ENCODE measurements at places on chromosomes 6 and 20.

DNA sequence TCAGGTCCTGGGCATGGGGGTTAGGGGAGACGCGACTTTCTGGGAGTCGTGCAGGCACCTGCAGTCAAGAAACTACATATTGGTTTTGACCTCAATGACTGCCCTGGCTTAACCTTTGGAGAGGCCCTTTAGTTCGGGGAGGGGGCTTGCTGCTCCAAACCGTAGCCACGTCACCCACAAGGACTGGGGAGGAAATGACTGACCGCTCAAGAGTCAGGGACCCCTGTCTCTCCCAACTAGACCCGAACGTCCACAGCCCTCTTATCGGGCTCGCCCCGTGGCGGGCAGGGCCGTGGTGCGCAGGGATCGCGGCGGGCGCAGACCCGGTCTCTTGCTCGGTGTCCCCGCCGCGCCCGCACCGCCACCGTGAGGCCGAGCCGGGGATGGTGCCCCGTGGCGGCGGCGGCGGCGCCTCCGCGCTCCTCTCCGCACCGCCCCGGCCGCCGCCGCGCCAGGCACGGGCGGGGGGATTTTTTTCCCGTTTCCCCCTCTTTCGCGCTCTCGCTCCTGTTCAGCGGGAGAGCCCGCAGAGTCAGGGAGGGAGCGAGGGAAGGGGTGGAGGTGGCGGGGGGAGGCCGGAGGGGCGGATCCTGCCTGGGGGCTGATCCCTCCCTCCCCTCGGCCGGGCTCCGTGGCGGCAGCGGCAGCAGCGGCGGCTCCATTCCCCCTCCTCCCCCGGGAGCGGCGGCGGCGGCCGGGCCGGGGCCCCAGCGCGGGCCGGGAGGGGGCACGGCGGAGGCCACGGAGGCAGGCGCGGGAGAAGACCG, at the start of gene BRPF3:
BRPF3 (plus strand) TSS at position 632 of the 767 bp plus-strand sequence. CDS start 3,579 bp downstream, outside the sequence.
- peak; percentile 95 for DNase-seq

DNA sequence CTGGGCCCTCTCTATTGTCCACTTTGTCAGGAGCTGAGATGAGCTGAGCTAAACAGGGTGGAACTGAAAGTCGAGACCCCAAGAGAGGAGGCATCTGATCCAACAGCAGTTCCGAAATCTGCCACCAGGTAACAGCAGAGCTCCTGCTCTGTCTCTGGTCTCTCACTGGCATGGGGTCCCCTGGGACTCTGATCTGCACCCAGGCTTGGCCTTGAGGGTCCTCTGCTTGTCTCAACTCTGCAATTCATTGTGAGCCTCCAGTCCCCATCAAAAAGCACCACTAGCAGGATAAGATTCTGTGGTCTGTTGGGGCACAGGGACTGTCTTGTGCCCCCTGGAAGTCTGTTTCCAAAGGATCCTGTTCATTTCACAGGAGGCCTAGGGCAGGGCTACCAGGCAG, 62.5 kb upstream of the TOP1 start:
- DNase-seq, result no peak

DNA sequence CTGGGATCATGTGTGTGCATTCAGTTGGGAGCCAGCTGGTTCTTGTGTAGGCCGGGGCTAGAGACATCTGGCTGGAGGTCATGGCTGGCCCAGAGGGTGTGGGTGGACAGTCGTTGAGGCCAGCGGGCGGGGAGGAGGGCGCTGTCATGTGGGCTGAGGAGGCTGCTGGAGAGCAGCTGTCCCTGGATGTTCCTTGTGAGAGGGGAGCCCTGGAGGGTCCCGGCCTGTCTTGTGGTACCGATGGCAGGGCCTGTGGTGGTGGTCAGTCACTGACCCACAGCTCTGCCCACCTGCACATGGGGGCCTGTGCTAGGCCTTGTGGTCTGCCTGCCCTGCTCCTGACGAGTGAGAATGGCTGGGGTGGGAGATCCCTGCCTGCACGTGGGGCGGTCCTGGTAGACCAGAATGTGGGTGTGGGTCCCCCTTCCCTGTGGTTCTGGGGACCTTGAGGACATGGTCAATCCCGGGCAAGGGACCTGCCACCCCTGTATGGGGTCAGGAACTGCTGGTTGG, 1.9 kb upstream of the C20orf204 start:
- DNase-seq, result peak; percentile 21

DNA sequence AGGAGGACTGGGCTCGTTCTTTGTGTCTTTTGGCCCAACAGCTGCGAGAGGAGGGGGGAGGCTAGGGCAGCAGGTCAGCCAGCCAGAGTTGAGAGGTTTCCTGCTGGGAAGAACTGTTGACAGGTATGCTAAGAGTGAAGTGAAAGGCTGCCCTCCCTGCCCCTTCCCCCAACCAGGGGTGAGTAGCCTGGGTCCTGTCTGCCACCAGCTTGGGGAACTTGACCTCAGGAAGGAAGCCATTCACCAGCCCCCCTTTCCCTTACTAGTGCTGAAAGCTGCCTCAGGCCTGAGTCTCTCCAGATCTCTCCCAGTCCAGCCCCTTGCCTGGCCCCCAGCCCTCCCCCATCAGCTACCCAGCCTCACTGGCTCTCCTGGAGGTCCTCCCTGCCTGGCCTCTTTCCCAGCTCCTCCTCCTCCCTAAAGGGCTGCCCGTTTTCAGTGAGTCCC, 20.7 kb upstream of the ZNF76 start:
- DNase-seq, result no peak

GRCh38 chr6:151627689-151628444, 134.1 kb downstream of the CCDC170 start:
- no peak for DNase-seq

- DNase-seq, result no peak
Observed at GRCh38 chr6:127225497-127225896, 41.2 kb upstream of the RNF146 start.

DNA sequence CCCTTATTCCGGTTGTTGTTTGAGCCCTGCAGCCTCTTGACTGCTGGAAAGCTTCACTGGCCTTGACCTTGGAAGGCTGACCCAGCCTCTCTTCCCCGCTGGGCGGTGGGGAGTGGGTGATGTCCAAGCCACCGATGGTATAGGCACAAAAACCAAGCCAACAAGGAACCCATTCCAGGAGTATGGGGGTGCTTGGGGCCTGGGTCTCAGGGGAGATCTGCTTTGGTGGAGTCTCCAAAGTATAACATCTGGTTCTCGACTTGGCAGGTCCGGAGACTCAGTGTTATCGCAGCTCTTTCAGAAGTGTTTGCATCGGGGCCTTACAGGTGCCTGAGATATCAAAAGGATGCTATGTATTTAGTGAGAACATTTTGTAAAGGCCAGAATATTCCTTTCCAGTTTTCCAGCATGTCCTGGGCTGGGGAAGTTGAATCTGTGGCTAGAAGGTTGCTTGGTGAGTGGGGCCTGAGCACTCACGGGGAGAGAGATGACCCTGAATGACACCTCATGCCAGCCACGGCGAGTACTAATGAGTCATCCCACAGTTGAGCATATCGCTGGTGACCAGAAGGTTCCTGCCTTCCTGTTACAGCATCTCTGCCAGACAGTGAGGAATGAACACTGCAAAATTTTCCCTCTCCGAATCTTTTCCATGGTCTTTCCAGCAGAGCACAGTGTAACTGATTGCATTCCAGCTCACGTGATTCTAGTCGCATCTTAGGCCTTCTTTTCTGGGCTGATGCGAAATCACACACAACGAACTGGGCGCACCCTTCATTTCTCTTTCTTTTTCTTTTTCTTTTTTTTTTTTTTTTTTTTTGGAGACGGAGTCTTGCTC, 133.9 kb downstream of the ZDHHC14 start:
- no peak for DNase-seq

GRCh38 chr20:50569864-50570836, 60.0 kb downstream of the PTPN1 start:
- peak; percentile 24 for DNase-seq

DNA sequence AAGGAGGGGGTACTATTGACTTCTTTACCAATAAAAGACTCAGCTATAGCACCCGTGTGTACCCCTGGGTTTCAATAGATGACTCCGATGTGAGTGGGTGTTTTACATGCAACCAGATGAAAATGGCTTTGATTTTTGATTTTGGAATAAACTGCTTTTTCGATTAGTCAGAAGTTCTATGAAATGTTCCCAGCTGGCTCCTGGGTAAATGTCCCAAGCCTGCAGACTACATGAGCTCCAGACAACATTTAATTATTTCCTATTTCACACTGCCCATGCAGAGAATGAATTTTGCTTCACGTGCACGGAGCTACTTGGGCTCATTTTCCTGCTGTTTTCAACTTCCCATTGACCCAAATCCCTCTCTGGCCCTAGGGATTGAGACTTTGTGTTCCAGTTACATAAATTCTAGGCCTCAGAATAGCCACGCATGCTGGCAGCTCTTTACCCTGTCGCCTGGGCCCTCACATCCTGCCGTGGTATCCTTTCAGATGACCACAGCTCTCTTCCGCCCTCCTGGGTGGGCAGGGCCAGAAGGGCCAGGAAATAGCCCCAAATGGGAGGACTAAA, 59.7 kb downstream of the GPR6 start:
- DNase-seq, result no peak

DNA sequence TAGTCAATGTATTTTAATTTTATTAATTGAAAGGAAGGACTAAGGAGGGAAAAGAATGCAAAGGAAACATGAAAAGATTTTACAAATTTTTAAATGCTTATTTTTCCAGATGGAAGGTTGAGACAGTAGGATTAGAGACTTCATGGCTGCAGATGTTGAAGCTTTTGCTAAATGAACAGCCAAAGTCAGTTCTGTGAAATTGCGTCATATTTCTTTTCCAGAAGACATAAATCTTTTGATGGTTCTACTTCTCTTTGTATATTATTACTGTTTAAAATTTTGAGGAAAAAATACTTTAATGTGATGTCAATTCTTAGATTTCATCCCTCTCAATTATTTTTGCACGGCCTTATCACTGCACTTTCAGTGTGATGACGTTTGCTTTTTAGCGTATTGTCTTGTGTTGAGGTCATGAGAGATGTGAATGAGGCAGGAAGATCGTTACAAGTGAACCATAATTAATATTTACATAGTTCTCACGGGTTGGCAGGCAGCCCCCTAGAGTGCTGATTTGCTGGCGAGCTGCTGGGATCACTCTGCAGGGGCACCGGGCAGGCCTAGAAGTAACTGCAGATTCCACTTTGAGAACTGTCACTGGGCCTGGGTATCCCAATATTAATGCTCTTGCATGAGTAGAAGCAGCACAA, 158.1 kb downstream of the TBXT start:
- DNase-seq, result no peak

GRCh38 chr20:49641683-49642656, 71.7 kb downstream of the B4GALT5 start:
- DNase-seq, result peak; percentile 58

DNA sequence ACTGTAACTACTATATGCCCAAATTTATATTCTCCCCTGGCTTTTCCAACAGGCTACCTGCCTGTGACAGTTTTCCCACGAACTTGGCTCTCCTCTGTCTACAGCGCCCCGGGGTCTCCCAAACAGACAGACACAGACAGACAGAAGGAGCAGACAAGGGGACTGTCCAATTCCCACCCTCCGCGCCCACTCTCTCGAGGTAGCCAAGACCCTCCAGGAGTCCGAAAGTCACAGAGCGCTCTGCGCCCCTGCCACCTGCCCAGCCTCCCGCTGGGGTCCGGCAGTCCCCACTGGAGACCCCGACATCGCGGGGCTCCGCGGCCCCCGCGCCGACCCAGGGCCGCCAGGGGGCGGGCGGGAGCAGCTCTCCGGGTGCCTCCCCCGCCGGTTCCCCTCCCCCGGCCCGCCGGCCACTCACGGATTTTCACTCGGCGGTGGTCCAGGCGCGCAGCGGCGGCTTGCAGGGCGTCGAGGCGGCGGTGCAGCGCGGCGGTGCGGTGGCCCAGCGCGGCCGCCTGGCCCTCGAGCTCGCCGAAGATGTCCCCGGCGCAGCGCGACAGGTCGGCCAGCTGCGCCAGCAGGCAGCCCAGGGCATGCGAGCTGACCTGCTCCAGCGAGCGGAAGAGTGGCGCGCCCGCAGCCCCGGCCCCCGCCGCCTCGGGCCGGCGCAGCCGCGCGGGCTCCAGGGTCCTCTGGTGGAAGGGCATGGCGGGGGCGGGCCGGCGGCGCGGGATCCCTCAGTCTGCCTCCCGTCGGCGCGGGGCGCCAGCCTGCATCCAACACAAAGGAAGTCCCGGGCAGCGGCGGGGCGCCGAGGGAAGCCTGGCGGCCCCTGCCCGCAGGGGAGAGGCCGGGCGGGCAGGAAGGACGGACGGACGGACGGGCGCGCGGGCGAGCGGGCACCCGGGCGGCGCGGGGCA, 81.3 kb upstream of the CCDC28A start:
- DNase-seq, result peak; percentile 80

DNA sequence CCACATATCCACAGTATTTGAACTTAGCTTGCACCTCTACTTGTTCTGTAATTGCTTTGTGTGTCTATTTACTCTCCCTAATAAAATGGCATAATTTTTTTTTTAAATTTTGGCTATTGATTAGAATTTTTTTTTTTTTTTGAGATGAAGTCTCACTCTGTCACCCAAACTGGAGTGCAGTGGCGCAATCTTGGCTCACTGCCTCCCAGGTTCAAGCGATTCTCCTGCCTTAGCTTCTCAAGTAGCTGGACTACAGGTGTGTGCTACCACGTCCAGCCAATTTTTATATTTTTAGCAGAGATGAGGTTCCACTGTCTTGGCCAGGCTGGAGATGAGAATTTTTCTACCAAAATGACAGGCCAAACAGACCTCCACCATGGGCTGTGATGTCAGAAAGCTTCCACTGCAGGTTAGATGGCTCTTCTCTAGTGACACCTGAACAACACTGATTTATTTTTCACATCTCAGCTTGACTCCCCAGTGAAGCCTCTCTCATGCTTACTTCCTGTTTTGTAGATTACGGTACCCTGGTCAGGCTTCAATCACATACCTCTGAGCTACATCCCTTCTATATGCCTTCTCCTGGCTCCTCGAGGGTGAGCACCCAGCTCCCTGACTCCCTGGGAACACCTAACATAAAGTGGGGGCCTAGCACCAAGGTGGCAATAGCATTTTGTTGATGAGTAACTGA, 112.8 kb downstream of the ARHGAP18 start:
- DNase-seq, result no peak

DNA sequence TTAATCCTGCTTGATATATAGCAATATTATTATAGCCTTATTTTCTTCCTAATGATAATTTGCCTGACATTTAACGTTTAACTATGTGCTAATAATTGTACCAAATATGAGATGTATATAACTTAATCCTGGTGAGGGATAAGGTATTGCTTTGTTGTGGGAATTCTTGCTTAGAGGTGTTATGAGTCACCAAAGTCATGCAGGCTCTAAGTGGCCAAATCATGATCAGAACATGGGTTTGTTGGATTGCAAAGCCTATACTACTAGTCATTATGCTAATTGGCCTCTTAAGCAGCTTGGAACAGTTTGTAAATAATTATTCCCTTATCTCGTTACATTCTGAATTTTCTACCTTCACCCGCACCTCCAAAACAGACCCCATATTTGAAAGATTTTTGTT, 21.9 kb upstream of the C6orf141 start:
- no peak for DNase-seq

GRCh38 chr20:22333885-22334545, 250.4 kb downstream of the FOXA2 start:
- peak; percentile 43 for DNase-seq

DNA sequence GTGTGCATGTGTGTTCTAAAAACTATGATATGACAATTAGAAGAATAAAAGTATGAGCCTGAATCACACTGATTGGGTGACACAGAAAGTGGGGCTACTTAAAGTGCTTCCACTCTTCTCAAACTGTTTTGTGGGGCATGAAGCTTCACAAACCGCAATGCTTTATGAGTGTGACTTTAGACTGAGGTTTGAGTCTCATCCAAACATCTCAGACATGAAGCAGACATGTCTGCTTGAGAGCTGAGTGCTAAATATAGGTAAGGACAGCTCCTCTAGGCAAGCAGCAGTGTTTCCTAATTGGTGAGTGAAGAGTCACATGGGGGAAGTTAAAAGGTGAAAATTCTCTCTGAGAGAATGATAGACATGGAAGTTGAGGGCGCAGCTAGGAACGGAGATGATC, 726.9 kb upstream of the CITED2 start:
- DNase-seq, result no peak

- no peak for DNase-seq
Observed at GRCh38 chr20:17024513-17025119, 202.2 kb upstream of the PCSK2 start.
